Mesendoderm (in vitro differentiated cells): ENCODE measurements at places on chromosomes 7 and 10.
A peak's percentile ranks its signal among the peaks of the same experiment; 100 is the strongest.

DNA sequence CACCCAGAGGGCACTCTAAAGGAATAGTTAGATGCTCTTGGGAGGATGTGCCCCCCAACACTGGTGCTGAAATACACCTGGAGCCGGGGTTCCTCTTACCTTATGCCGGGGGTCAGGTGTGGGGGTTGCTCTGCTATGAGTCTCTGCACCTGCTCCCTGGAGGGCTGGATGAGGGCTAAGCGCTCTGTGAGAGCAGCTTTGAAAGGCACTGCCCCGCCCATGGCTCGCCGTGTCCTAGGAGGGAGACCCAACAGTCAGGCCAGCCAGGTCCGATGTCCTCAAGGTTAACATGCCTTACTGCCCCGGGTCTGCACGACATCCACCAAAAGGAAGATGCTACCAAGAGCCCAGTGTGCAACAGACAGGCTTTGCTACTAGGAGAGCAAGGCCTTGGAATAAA, 31.7 kb downstream of the PSPH start:
- DNase-seq = no peak

GRCh38 chr10:47079204-47079580, 168.0 kb downstream of the PTPN20 start:
- no peak for DNase-seq

DNA sequence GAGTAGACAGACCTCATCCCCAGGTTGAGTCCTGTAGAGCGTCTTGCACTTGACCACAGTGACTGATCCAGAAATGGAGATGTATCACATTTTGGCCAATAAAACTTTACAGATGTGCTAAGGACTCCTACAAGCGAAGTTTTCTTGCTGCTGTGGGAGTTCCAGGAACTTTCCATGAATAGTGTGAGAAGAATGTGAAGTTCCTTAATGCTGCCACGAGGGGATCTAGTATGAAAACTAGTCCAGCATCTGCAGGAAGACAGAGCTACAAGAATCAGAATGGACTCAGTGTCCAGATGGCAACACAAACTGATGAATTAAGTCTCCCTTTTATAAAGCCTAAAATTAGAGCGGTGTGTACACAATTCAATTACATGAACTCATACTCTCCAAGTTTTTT, 14.8 kb upstream of the LSM8 start:
- no peak for DNase-seq

- DNase-seq = no peak
Measured at GRCh38 chr10:111785921-111786320, 397.6 kb downstream of the GPAM start.

DNA sequence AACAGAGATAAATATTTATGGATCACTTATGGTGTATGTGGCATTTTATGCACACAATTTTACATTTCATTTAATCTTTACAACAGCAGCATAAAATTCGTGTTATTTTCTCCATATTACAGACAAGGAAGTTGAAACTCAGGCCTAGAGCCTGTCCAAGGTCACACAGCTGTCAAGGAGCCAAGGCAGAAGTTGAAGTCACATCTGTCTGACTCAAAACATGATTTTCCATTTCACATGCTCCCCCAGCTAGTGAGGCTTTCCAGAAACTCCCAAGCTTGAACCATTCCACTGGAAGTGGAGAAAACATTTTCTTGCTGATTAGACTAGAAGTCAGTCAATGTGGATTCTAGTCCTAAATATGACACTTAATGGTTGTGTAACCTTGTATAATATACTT, 110.5 kb downstream of the HECTD2 start:
- DNase-seq = no peak

- no peak for DNase-seq
Measured at GRCh38 chr7:115682507-115682906, 348.1 kb downstream of the TFEC start.

DNA sequence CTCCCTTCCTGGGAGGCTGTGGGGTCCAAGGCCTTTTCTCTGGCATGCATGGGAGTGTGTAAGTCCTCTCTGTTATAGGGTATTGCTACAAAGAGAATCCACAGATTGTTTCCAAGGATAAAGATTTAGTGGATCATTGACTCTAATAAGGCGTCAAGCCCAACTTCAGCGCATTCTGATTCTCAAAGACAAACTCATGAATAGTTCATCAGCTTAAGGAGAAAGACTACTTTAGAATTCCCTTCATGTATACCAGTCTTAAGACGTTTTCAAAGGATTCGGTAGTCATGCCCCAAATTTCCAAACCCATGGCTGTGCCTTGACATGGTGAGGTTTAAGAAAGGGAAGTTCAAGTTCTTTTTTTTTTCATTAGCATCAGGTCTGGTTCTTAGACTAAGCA, 46.6 kb upstream of the ABLIM1 start:
- no peak for DNase-seq

GRCh38 chr7:133642907-133643306, 390.0 kb downstream of the EXOC4 start:
- no peak for DNase-seq

DNA sequence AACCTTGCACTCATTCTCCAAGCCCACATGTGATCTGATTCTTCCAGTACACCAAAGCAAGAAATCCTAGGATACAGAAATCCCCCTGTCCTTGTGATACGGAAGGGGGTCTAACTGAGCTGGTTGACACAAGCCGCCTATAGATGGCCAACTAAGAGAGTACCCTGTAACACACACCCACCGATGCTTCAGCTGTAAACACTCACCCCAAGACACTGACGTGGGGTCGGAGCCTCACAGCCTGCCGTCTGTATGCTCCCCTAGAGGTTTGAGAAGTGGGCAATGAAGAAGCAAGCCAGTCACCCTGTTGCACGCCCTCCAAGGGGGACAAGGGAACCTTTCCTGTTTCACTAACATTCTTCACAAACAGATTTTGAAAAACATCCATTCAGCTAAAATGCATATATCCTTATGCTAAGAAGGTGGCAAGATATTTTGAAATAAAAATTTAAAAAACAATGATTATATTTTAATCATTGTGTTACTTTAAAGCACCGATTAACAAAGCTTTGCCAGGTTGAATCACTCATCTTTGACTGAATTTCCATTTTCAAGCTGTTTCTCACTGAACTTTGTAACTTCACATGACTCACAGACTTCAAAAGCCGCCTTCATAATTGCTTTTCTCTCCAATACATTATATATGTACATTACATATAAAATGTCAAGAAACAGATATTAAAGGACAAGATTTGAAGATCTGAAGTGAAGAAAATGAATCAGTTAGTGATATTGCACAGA, 329.3 kb downstream of the ARL4A start:
- DNase-seq = peak; percentile 11

GRCh38 chr7:45655539-45655938, 81.4 kb downstream of the ADCY1 start:
- no peak for DNase-seq

- no peak for DNase-seq
Measured at GRCh38 chr7:114645451-114645850, 230.8 kb downstream of the FOXP2 start.

GRCh38 chr10:69268761-69269416, 9.4 kb upstream of the HK1 start:
- DNase-seq = no peak

- peak; percentile 6 for DNase-seq
Measured at GRCh38 chr10:115171392-115171960, 78.3 kb downstream of the ATRNL1 start.

- peak; percentile 67 for DNase-seq
Measured at GRCh38 chr10:62373995-62374861, at the start of gene ZNF365. Gene ZNF365, plus strand, starts transcription at chr10:62374369. Its CDS starts 1,825 bp downstream, at chr10:62376194.

GRCh38 chr7:156145996-156146395, 333.7 kb upstream of the SHH start:
- DNase-seq = no peak

- DNase-seq = no peak
Measured at GRCh38 chr7:114392686-114393085, 21.9 kb upstream of the FOXP2 start.

DNA sequence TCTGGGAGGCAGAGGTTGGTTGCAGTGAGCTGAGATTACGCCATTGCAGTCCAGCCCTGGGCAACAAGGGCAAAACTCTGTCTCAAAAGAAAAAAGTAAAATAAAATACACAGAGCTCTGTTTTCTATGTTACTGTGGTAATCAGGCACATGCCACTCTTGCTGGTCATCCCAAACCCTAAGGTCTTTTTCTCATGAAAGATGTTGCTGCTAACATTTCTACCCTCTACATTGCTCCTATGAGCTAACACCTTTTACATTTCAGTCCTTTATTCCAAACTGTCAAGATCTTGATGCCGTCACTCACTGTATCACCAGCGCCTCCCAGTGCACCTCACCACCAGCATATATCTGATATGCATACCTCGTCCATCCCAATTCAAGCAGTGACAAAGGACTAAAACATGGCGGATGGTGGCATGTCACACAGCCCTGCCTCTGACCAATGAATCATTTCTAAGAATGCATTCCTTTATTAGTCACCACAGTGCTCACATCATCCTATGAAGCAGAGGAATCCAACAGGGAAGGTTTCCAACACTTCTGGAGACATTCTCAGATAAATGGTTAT, 4.3 kb downstream of the DAGLB start:
- DNase-seq = peak; percentile 71
